Bone marrow (tissue), 2 donors: ENCODE measurements at places on chromosomes 7 and 10.

GRCh38 chr7:95213809-95214492 is 110.4 kb downstream of the PON1 start:
- no peak for DNase-seq

- peak; percentile 21 for DNase-seq
Observed at GRCh38 chr10:30534465-30535144, 94.9 kb downstream of the LYZL2 start.

DNA sequence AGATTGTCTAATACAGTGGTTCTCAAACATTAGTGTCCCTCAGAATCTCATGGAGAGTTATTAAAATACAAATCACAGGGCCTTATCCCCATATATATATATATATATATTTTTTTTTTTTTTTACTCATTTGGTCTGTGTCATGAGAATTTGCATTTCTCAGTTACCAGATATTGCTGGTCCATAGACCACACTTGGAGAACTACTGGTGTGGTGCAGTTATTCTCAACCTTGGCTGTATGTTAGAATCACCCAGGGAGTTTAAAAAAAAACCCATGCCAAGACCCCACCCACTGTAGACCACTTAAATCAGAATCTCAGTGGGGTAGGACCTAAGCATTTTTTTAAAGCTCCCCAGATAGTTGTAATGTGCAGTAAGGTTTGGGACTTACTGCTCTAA is 179.9 kb downstream of the AUTS2 start:
- no peak for DNase-seq

DNA sequence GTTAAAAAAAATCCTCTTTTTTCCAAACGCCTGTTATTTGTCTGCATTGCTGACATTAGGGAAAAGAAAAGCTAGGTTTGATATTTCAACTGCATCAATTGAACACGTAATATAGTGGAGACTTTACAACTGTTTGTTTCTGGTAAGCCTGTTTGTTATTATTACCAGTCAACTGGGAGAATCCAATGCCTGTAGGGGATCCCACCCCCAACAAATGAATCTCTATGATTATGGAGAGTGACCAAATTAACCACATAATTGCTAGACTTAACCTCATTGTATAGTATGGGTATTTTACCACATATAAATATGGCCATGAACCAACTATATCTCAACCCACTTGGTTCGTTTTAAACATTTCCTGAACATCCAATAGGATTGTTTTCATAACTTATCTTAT is 216.1 kb downstream of the TWIST1 start:
- DNase-seq = no peak

DNA sequence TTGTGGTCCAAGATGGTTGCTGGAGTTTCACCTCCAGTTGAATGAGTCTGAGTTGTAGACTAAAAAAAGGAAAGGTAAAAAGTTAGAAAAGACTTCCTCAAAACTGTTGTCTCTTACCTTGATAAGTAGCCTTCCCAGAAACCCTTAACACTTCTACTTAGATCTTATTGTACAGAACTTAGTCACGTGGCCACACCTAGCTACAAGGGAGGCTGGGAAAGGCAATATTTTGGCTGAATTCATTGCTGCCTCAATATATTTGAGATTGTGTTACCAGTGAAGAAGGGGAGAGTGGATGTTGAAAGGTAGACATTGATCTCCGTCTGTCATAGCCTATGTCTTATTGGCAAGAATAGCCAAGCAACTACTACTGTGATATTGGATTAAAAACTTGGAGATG is 35.5 kb upstream of the VDAC2 start:
- DNase-seq = no peak

- DNase-seq = no peak
Observed at GRCh38 chr10:77357185-77357584, 280.4 kb downstream of the KCNMA1 start.

DNA sequence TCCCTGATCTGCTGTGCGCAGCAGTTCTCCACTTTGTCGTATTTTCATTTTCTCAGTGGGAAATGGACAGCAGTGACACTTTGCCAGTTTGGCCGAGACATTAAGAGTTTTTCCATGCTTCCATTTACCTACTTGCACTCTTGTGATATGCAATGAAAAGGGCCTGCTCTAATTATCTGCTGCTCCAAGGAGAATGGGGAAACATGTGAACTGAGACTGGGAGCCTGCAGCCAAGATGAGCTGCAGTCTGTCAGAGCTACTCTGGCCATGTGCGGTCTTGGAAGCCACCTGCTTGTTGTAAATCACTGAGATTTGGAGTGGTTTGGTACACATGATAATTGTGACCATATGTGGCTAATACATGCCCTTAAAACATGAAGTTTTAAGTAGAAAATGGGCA is 586.6 kb upstream of the POT1 start:
- DNase-seq = no peak

GRCh38 chr7:24942226-24942625 is 37.8 kb downstream of the OSBPL3 start:
- DNase-seq = no peak

DNA sequence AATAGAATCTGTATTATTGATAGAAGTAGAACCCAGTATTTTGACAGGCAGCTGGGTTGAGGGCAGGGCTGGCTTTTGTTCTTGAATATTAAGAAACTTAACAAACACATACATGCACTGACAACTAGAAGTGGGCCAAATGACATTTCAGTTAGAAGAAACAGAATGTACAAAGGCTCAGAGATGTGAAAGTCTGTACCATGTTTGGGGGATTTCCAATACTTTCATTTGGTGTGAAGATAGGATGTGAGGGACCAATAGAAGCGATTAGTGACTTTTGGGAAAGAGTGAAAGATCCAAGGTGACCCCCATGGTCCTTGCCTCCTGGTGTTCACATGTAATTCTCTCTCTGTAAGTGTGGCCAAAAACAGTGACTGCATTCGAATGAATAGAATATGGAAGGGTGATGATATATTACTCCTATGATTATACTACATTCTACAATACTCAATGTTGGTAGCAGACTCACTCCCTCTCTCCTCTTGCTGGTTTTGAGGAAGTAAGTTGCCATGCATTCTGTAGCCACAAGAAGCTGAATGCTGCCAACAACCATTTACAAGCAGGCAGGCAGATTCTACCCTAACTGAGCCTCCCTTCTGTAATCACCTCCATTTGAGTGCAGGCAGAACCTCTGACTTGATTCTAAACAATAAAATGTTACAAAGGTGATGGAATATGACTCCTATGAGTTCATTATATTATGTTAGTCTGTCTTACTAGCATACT is 151.4 kb downstream of the TMEM168 start:
- DNase-seq = no peak

DNA sequence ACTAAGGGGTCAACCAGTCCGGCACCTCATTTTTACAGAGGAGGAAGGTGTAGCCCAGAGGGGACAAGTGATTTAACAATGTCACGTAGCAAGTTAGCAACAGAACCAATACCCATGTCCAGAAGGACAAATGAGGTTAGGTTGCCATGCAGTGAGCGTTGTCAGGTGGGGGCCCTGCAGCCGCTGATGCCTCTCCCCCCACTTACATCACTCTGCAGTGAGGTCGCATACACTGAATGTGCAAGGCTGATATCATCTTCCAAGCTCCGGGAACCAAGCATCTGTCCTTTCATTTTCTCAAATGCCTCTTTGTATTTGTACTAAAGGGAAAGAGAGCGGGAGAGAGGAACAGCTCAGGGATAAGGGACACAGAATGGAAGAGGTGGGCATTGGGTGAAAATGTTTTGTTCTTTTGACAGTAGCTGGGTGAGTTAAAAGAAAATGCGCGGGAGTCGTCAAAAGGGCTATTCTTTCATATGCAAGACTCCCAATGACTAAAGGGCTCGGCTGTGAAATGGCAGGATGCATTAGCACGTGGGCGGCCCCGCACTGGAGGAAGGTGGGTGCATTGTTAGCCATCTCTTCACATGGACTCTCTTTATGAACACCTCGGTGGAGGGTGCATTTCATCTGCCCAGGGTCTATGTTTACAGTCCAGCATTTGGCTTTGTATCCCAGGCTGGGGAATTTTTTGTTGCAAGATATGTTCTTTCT is 49.7 kb downstream of the NRAP start:
- DNase-seq = no peak

GRCh38 chr7:31687024-31687748 is at the start of gene PPP1R17:
TSS of gene PPP1R17 (plus strand) at chr7:31687215. CDS start at chr7:31692442, 5,227 bp downstream.
- DNase-seq = no peak

DNA sequence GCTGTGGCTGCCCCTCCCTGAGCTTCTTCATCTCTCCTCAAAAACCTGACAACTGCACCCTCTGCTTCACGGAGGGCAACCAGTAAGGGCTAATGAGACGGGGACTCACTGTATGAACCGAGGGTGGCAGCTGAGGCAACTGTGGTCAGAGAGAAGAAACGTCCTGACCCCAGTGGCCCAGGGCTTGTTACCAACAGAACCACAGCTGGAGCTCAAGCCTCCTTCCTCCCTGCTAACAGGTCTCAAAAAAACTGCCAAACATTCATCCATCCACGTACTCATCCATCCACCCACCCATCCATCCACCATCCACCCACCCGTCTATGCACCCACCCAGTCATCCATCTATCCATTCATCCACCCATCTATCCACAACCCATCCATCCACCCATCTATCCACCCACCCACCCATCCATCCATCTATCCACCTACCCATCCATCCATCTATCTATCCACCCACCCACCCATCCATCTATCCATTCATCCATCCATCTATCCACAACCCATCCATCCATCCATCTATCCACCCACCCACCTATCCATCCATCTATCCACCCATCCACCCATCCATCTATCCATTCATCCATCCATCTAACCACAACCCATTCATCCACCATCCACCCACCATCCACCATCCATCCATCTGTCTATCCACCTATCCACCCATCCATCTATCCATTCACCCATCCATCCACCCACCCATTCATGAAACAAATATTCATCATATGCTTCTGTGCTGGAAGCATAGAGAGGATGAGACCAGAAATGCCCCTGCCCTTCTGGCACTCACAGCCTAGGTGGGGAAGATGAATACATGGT is 111.7 kb downstream of the PDGFA start:
- no peak for DNase-seq

DNA sequence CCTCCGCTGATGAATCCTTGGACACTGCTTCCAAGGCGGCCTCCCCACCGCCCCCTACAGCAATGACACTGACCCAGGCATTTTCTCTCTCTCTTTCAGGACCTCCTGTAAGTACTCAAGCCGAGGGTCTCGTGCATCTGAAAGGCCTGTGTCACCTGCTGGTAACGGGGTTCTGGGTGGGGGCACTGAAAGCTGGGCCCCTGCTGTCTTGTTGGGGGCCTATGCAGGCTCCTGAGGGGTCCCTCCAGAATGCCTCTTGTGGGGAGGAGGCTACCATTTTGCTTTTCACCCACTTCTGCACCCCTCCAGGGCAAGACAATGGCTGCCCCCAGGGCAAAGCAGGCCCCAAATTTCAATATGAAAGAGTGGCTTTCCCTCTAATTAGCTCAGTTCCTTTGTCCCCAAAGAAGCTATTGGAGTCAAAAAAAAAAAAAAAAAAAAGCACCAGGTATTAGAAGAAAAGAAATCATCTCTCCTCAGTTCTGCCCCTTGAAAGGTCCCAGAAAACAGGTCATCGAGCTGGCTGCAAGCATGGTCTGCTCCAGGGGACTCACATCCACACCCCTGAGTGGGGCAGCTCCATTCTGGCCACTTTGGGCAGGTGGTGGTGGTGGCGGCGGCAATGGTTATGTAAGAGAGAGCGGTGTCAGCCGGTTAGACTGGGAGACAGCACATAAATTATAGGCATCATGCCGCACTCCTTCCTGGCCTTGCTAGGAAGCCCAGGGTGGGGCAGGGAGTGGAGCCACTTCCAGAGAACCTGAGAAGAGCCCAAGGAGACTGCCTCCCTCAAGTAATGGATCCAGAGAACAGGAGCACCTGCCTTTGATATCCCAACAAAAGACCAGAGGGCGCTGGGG is 66.2 kb downstream of the COL13A1 start:
- DNase-seq = no peak

GRCh38 chr10:33790521-33791271 is 456.2 kb upstream of the NRP1 start:
- no peak for DNase-seq

DNA sequence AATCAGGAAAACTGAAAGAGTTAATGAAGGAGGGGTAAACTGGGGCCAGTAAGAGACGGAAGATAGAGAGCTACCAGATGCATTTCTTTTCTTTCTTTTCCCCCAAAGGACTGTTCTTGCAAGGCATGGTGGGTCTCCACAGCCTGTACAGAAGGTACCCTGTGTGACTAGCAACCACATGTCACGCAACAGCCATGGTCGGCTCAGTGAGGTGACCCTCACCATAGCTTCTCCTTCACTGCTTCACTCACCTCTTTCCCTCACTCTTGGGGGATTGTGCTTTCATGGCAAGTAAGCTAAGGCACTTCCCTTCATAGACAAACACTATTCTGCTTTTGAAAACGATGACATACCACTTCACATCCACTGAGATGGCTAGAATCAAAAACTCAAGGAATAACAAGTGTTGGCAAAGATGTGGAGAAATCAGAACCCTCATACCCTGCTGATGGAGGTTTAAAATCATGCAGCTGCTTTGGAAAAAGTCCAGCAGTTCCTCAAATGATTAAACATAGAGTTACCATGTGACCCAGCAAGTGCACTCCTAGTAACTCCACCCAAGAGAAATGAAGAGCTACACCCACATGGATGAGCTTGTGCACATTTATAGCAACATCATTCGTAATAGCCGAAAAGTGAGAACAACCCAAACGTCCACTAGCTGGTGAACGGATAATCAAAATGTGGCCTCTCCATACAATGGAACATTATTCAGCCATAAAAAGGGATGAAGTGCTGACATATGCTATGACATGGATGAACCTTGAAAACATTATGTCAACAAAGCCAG is 3.8 kb upstream of the INSIG1 start:
- DNase-seq = no peak

DNA sequence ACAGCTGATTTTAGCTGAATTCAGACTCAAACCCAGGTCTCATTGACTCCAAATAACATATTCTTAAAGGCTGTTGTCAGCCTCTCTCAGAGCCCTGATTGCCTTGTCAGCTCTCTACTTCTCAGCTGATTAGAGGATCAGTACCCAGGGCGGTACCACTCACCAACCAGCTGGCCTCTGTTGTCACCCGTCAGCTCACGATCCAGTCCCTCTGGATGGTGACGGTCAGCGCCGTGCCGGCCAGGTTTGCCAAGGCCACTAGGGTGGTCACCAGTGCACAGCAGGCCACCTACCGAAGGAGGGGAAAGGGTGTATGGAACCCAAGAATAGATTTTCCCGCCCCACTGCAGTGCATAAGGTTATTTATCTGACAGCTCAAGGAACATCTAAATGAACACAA is 52.3 kb upstream of the TOMM7 start:
- no peak for DNase-seq

- peak; percentile 52 for DNase-seq
Observed at GRCh38 chr10:69318867-69319727, 40.8 kb downstream of the HK1 start.
